ENCODE measurements at places on chromosomes 6 and 20.

- no peak for DNase-seq
Observed at GRCh38 chr20:25356271-25356933, 34.2 kb downstream of the ABHD12 start.

DNA sequence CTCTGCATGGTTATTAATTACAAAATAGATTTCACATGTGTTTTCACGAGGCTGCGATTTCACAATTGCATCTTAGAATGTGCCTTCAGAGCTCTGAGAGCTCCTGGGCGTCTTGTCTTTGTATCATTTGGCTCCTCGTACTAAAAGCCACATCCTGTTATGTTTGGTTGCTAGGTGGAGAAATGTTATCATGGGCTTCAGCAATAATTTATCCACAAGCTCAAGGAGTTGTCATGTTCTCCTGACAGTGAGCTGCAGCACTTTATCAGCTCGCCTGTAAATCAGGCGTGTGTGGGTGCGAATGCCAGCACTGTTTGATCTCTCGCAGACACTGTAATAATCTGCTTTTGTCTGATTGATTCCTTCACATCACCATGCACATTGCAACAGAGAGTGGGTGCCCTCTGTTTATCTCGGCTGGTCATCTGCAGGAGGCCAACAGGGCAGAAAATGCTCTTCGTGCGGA lies 218.6 kb upstream of the ZFP64 start:
- DNase-seq, result no peak

DNA sequence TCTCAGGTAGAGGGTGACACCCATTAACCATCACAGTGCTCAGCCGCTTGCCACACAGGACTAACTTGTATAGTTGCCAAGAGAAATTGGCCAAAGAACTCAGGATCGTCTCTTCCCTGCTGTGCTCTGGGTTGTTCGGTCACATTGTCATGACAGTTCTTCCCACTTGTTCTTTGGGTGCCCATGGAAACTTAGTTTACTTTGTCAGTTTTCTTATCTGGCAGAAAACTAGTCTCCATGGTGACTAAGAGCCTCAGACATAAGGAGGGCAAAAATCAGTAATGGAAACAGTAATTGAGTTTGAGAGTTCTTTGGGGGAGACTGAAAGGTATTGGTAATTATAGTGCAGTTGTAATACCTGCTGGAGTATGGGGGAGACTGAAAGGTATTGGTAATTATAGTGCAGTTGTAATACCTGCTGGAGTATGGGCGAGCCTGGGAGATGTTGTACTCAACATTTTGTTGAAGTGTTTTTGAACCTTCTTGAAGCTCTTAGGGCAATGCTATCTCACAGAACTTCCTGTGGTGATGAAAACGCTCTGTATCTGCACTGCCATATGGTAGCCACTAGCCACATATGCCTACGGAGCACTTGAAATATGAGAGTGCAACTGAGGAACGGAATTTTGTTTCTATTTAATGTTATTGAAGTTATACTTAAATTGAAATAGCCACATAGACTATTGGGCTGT lies 95.2 kb upstream of the HDGFL1 start:
- no peak for DNase-seq

DNA sequence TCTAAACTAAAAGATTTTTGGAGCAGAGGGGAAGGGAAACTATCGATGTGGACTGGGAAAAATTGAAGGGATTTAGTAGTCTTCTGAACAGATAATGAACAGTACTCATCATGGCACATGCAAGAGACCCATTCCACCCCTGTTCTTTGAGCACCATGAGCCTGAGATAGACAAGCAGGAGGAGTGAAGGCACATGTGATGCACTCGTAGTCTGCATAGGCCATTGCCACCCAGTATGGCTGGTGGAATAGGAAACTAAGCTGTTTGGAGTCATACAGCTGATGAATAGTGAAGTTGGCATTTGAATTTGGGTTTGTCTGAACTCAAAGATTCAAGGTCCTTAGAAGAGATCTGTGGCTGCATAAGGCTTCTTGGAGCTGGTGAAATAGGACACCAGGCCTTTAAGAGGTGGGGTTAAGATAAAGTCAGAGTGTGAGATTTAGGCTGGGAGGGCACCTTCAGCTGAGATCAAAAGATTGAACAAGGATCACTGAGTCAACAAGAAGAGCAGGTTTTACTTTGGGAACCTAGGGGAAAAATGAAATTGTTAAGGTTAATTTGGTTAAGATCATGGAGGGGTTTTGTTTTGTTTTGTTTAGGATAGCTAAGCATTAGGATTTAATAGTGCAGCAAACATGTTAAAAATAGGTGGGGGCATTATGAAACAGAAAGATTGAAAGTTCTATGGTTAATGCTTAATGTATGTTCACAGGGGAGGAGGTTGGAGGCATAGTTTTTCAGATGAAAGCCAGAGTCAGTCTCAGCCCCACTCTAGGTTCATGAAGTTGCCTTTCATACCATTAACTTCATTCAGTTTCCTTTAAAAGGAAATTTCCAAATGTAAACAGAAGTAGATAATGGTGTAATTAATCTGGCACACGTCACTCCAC lies 148.8 kb downstream of the ARID1B start:
- no peak for DNase-seq

DNA sequence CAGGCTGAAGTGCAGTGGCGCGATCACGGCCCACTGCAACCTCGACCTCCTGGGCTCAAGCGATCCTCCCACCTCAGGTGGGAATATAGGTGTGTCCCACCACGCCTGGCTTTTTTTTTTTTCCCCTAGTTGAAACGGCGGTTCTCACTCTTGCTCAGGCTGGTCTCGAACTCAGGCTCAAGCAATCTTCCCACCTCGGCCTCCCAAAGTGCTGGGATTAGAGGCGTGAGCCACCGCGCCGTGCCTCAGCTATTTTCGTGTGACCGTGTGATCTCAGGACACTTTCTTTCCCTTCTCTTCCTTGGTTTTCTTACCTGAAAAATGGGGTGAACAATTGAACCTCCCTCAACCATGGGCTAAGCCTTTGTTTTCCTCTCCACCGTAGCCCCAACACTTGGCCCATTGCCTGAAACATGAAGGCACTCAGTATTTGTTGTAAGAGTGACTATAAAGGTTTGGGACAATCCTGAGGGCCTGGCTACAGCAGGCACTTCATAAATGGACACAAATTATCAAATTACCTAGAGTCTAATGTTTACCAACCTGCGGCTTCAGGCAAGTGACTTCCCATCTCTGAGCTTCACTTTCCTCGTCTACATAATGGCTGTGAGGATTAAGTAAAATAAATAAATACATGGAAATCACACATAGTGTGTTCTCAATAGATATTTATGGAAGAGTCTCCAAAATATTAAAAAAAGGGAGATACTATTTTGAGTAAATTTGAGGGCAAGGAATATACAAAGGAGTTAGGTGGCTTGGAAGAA lies 31.4 kb upstream of the ID1 start:
- DNase-seq, result no peak

DNA sequence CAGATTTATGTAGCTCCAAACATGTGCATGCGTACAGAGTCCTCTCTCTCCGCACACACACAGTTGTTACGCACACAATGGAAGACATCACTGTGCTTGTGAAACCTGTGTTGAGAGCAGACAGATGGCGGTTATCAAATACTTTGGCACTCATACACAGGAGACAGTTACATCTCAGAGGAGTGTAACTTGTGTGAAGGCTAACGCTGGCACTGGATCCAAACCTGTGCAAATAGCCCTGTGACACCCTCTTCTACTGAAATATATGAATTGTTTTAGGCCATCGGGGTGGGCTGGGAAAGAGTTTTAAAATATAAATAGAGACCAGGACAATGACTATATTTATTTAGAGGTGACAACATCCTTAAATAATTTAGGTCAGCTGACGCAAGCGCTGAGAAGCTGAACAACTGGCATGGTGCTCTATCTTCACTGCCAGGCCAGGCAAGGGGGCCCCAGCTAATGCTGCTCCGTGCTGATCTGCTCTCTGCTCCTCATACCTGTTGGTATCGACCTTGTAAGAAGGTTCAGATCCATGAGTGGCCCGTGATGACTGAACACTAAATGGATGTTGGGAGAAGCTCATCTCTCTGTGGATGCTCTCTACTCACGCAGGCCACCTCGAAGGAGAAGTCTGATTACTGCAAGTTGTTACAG lies 69.4 kb downstream of the FOXC1 start:
- no peak for DNase-seq

DNA sequence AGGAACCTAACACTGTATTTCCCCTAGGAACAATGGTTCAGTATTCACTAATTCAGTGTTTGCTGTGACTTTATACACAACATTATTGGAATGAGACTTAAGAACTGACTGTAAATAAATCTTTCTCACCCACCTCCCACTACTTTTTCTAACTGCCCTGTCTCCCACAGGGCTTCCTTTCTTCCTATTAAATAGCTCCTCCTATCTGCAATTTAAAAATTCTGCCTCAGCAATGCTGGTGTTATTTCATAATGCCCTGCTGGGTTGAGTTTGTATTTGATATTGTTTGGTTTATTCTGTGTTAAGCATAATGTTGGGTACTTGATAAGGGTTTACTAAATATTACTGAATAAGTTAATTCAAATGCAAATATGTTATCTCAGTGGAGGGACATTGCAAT lies 573.1 kb upstream of the RNF217 start:
- no peak for DNase-seq

- DNase-seq, result no peak
Observed at GRCh38 chr6:15247500-15248450, 1.9 kb downstream of the JARID2 start.

DNA sequence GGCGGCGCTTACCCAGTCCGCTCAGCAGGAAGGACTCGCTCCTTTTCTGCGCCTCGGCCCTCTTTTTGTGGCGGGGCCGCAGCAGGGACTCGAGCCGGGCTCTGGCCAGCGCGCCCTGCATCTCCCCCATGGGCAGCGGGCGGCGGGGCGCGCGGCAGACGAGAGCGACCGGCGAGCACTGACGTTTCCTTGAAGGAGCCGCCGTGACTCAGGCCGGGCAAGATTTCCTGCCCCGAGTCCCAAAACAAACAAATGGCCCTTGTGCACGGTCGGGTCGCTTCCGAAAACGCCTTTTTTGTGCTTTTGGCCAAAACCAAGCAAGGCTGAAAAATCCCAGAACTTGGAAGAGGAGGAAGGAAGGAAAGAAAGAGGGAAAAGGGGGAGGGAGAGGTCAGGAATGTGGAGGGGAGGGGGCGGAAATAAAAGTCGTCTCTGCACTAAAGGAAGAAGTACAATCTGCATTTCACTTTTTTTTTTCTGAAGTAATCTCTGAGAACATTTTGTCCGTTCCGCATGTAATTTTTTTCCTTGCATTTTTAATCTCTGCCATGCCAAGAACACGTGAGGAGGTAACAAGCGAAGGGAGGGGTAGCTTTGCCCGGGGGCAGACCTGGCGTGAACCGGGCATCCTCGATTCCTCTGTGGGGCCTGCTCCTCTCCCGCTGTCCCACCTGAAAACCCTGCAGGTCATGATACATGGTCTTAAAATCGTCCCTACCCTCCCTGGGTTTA lies 123.3 kb upstream of the SLC2A12 start:
- DNase-seq, result no peak

- no peak for DNase-seq
Observed at GRCh38 chr6:131427434-131428058, 145.5 kb upstream of the ARG1 start.

GRCh38 chr6:38234934-38235682 lies 404.6 kb downstream of the BTBD9 start:
- no peak for DNase-seq

- DNase-seq, result no peak
Observed at GRCh38 chr6:6885521-6886170, 222.1 kb upstream of the RREB1 start.

DNA sequence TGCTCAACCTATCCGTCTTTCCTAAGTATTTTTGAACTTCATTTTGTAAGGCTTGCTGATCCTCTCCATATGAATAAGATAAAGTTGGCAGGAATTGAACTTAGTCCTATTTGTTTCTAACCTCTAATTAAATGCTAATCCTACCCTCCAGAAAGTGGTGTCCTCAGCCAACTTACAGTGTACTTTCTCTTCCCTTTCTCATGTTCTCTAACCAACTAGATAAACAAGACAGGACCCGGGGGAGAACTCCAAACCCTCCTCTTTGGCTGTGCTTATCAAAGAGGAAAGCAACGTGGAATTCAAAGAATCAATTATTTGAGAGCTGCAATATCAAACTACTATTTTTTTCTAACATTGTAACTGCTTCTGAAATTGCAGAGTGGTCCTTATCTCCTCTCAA lies 56.5 kb upstream of the NRSN1 start:
- no peak for DNase-seq

DNA sequence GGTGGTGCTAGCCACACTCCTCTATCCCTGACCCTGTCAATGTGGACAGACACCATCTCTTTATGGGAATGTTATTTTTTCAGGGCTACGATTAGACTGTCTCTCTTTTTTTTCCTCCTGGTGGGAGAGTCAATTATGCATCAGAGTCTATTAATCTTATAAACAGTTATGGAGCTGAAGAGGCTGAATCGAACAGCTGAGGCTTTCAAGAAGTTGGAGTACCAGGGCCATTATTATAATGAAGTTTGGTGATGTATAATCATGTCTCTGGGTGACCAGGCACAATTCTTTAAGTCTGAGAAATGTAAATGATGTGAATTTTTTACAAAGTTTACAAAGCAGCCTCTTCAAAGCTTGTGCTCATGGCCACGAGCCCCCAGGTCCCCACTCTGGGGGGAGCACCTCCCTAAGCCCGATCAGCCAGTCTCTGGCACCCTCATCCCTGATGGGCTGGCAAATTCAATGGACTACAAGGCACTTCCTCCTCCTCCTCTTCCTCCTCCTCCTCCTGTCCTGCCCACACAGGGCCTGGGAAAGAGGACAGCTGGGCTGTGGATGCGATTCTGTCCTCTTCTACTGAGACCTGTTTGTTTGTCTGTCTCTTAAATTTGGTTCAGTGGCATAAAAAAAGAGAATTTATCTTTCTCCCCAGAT lies 43.9 kb upstream of the QKI start:
- no peak for DNase-seq

DNA sequence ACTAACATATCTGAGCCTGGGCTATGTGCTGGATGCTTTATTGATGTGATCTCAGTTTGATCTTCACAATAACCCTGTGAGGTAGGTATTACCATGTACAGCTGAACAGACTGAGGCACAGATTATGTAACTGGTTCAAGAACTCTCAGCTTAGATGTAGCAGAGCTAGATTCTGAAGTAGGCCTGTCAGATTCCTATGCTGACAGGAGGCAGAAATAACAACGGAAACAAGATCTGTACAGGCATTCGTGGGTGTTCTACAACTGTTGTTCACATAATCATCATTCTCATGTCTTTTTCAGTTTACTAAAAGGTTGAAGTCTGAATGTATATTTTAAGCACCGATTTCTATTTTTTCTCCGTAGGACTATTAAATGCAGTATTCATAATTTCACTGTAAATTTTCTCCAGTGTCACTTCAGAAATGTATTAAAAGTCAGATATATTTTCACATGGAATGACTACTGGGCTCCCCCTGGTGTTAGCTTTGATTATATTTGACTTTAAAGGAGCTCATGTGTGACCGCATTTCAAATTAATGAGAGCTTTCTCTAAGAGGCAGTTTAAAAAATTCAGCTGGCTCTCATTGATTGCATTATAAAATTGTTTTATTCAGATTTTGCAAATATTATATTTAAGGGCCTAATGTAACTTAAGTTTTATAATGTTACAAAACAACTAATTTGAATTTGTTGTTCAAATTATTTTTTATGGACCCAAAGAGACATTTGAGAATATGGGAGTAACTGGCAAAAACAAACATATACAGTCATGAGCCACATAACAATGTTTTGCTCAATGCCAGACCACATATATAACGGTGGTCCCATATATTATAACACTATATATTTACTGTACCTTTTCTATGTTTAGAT lies 36.4 kb upstream of the SLC17A4 start:
- no peak for DNase-seq

Data from HS-5 (cell line).